ENCODE measurements at places on chromosomes 6 and 20. TPM values are rescaled to one million over a fixed set of nuclear protein-coding genes. Genes with fewer than 3 reads are reported as not detected.

The PSORS1C2 gene
- total RNA-seq = 27.0 TPM

GRCh38 chr20:53895385-53895755 is 175.0 kb downstream of the BCAS1 start:
- DNase-seq = no peak

- DNase-seq = no peak
Observed at GRCh38 chr6:2213086-2213485, 32.3 kb downstream of the GMDS start.

The HLA-DRB1 gene
- total RNA-seq = 39.3 TPM

DNA sequence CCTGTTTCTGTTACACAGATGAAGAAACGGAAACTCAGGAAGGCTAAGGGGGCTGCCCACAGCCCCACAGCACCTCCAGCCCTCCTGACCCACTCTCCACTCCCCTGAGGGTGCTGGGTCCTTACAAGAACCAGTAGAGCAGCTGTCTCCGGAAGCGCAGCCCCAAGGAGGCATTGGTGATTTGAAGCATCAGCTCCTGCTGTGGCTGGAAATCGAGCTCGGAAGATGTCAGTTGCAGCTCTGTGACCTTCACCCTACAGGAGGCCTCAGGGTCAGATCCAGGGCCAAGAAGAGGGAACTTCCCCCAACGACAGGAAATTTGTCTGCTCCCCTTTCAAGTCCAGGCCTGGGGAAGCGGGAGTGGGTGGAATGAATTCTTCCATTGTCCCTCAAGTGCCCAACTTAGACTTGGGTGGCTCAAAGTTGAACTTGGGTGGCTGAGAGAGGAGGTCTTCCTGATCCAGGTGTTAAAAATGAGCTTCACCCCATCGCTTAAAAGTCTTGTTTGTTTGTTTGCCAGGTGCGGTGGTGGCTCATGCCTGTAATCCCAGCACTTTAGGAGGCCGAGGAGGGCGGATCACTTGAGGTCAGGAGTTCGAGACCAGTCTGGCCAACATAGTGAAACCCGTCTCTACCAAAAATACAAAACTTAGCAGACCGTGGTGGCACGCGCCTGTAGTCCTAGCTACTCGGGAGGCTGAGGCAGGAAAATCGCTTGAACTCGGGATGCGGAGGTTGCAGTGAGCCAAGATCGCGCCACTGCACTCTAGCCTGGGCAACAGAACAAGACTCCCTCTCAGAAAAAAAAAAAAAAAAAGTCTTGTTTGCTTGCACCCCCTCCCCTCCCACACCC is 1.9 kb downstream of the PLTP start:
- no peak for DNase-seq

DNA sequence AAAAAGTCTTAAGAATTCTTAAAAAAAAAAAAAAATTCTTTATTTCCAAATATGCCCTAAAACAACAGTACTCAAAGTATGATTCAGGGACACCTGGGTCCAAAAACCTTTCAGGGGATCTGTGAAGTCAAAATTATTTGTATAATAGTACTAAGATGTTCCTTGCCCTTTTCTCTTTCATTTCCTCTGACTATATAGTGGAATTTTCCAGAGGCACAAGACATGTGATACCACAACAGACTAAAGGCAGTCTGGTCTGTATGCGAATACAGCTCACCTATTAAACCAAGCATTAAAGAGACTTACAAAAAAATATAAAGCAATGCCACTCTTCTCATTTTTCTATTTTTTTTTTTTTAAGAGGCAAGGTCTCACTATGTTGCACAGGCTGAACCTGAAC is 15.4 kb downstream of the NOL7 start:
- no peak for DNase-seq

- no peak for DNase-seq
Observed at GRCh38 chr6:159044899-159045727, at the start of gene TAGAP. Gene TAGAP (minus strand): TSS chr6:159044991. CDS start chr6:159044146, 845 bp downstream.

The RBCK1 gene
- total RNA-seq = 63.6 TPM

GRCh38 chr6:90894285-90895130 is 307.6 kb upstream of the MAP3K7 start:
- DNase-seq = no peak

- no peak for DNase-seq
Observed at GRCh38 chr6:166341977-166342348, 382 bp downstream of the SFT2D1 start.

GRCh38 chr20:19376451-19377229 is 164.2 kb downstream of the SLC24A3 start:
- no peak for DNase-seq
